Osteocyte (in vitro differentiated cells): ENCODE measurements at places on chromosomes 2 and 18. TPM values are rescaled to one million over a fixed set of nuclear protein-coding genes. Genes with fewer than 3 reads are reported as not detected.

- peaks cover 48% of the 10 kb centered on the region for H3K4me1 ChIP-seq
- H3K27ac ChIP-seq = peak overlapping the region; percentile 96
- peak overlapping the region; percentile 76 for H3K4me3 ChIP-seq
- peaks cover 19% of the 10 kb centered on the region for H3K36me3 ChIP-seq
Observed at GRCh38 chr2:190535121-190535439, 558 bp upstream of the NEMP2 start.

GRCh38 chr2:8472545-8473323, 209.1 kb upstream of the ID2 start:
- H3K4me3 ChIP-seq = no peak overlapping the region
- no peak overlapping the region for H3K27ac ChIP-seq
- H3K4me1 ChIP-seq = no peaks in the 10 kb centered on the region
- peaks cover 9% of the 10 kb centered on the region for H3K27me3 ChIP-seq
- DNase-seq = no peak
- no peaks in the 10 kb centered on the region for H3K36me3 ChIP-seq

GRCh38 chr2:239893236-239893515, 132.0 kb downstream of the NDUFA10 start:
- H3K4me3 ChIP-seq = no peak overlapping the region
- no peak for DNase-seq
- H3K27me3 ChIP-seq = peaks cover 8% of the 10 kb centered on the region
- no peak overlapping the region for H3K27ac ChIP-seq
- H3K4me1 ChIP-seq = no peaks in the 10 kb centered on the region

The CNNM4 gene
- total RNA-seq = 7.6 and 8.0 TPM in 2 replicates
